Esophagus muscularis mucosa (tissue), 4 donors: ENCODE measurements at places on chromosomes 3 and 15. TPM values are rescaled to one million over a fixed set of nuclear protein-coding genes. Genes with fewer than 3 reads are reported as not detected.

DNA sequence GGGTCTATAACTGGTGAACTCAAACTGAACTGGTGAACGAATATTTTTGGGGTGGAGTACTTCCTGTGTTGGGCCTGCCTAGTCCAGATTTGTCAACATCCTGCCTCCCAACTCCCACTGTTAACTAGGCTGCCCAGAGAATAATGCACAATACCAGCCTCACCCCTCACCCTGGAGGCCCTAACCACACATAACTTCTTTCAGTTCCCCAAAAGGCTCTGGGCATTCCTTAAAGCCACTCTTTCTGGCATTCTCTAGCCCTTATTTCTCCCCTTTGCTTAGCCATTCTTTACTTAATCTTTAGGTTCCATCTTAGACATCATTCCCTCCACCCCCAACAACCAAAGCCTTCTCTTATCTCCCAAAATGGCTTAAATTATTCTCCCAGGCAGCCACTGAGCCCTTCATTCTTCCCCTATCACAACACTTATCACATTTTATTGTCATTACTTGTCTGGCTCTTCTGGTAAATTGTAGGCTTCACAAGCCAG lies 9.1 kb upstream of the SEC11A start:
- no peak for DNase-seq

SEMA3B gene
- 37.4 TPM for total RNA-seq

DAZL gene
- total RNA-seq: not detected

TUBGCP5 gene
- 18.3 TPM for total RNA-seq
